ENCODE measurements at places on chromosomes 12 and 14.

GRCh38 chr12:121788176-121788818 is 5.2 kb downstream of the RHOF start:
- DNase-seq = no peak

DNA sequence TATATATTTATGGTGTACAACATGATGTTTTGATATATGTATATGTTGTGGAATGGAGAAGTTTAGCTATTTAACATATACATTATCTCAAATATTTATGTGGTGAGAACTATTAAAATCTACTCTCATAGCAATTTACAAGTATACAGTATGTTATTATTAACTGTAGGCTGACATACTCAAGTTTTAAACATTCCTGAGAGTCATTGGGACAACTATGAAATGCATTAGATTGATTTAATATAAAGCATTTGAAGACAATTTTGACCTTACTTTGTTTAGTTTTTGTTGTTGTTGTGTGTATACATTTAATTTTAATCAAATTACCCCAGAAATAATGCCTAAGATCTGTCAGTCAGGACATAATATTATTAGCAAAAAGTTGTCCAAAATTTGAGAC is 99.5 kb downstream of the LRRK2 start:
- no peak for DNase-seq

DNA sequence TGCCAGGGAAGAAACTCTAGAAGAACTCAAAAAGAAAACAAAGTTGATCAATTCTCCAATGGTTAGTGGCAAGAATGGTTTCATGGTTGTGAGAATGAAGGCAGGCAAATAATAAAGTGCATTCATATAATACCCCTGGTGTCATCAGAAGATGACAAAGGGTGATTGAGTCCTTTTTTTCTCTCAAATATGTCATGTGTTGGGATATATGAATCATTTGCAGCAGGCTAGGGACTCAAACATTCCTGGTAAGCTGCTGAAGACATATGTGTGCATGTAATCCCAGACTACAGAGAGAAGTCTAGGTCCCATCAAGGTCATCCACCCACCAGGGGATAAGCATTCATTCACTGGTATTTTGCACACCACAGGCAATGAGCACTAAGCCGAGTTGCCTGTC is 82.4 kb upstream of the MYF6 start:
- DNase-seq = no peak

- DNase-seq = no peak
These were observed 323.3 kb downstream of the TMEM117 start for GRCh38 chr12:44159216-44159615.

DNA sequence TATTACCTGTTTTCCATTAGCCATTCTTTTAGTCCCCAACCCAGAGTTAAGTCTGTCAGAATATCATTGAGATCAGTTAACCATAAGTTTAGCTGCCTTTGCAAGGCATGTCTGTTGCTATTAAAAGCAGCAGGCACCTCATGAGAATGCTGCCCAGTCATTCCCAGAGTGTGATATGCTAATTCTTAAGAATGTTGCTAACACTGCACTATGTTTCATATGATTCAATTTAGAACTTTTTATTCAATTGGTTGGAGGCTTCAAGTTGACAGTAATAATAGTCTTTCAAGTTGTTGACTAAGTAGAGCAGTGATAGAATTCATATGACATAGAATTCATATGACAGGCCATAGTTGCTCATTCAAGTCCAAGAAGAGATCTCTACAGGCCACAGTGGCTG is 292.3 kb downstream of the FUT8 start:
- DNase-seq = no peak
